ENCODE measurements at places on chromosomes 16 and 17.

DNA sequence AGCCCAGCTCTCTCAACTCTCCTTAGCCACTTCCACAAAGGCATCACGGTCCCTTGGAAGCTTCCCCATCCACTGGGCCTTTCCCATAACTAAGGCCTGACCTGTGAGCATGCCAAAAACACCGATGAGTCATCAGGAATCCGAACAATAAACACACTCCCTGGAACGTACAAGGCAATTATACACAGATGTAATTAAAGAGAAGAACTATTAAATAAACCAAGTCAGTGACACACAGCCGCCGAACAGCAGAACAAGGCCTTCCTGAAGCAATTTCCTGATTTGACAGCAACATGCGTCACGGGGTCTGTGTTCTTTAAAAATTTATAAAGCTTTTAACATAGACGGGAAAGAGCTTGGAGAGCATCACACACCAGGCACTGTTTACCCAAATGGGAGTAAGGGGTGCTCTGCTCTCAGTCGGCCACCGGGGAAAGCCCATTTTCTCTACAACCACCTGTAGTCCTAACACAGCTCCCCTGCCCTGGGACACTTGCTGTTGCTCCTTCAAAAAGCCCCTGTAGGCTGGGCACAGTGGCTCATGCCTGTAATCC is 29.4 kb downstream of the COG7 start:
- peak; percentile 78 for DNase-seq

GRCh38 chr17:65027305-65027704 is 29.2 kb downstream of the GNA13 start:
- DNase-seq: no peak

DNA sequence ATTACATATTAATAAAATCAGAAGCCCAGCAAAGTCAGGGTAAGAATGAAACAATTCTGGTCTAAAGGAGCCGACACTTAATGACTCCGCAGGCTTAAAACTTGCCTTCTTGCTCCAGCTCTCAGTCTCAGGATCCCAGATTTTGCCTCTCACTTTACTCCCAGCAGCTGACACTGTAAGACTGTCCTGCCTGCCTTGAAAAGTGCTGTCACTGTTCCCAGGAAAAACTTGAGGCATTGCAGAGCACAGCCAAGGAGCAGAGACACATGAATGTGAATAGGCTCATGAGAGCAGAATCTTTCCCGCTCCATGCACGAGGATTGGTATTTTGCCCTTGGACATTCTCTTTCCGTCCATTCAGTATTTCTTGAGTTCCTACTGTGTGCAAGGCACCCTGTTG is 457.6 kb upstream of the ZFHX3 start:
- no peak for DNase-seq

GRCh38 chr17:10772425-10773380 is 31.2 kb downstream of the TMEM238L start:
- no peak for DNase-seq

- peak; percentile 99 for DNase-seq
Observed at GRCh38 chr17:38538906-38539305, 66.8 kb downstream of the SRCIN1 start.

- DNase-seq: no peak
Observed at GRCh38 chr16:20984019-20984418, 83.4 kb downstream of the LYRM1 start.

GRCh38 chr16:70706948-70707465 is 21.2 kb upstream of the MTSS2 start:
- DNase-seq: no peak

GRCh38 chr16:69217433-69217832 is 30.5 kb downstream of the SNTB2 start:
- DNase-seq: no peak

- DNase-seq: no peak
Observed at GRCh38 chr17:15409721-15410250, 57.6 kb downstream of the CDRT4 start.

- DNase-seq: no peak
Observed at GRCh38 chr17:360092-360750, 7.6 kb upstream of the RPH3AL start.

DNA sequence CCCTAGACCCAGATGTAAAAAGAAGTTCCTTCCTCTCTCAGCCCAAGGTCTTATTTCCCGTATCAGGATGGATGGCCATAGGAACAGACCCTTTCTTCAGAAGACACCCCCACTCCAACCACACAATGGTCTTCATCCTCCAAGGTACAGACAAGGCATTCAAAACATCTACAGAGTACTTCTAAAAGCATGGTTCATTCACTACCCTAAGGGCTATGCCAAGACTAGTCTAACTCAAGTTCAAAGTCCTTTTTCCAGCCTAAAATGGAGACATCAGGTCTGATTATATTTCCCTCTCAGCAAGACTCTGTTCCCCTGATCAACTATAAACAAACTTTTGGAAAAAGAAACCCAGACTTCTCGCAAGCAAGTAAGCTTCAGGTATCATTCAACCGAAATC is 388.9 kb downstream of the NPIPA8 start:
- no peak for DNase-seq

GRCh38 chr16:57179215-57179828 is 6.5 kb downstream of the PSME3IP1 start:
- no peak for DNase-seq

DNA sequence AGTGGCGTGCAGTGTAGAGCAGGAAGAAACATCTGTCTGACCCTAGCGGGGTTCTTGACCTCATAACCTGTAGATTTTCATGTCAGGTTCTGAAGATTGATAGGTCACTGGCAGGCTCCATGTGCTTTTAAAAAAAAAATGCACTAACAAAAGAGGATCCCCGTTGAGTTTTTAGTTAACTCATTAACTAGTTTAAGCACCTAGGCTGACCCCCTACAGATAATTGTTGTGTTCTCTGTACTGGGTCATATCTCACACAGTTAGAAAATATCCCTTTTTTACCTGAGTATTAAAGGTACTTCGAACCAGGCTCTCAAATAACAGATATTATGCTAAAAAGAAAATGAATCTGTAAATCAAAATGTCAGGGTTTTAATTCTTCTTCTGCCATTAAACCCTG is 676.6 kb downstream of the CDH11 start:
- peak; percentile 5 for DNase-seq

GRCh38 chr16:85447693-85448313 is 165.3 kb upstream of the GSE1 start:
- DNase-seq: no peak

DNA sequence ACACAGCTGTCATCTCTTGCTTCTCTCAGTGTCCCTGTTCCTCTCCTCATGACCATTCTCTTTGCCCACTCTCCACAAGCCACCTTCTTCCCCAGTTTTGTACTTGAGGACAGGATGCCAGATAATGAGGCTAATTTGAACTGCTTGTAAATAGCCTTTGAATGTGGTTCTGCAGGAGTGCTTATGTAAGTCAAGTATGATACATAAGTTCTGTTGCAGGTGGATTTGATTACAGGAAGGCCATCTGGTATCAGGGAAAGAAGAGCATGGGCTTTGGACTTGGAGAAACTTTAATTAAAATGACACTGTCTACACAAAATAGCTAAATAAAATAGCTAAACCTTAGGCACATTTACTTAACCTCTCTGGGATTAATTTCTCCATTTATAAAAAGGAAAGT is 120.2 kb upstream of the HLF start:
- no peak for DNase-seq

GRCh38 chr17:45575126-45575885 is 84.8 kb upstream of the PLEKHM1 start:
- no peak for DNase-seq

GRCh38 chr16:14015033-14015432 is 56.1 kb upstream of the MRTFB start:
- DNase-seq: no peak

GRCh38 chr16:10942352-10943063 is at the start of gene DEXI:
TSS of gene DEXI (minus strand) at chr16:10942468. CDS start at chr16:10942005, 463 bp downstream.
- DNase-seq: peak; percentile 92

DNA sequence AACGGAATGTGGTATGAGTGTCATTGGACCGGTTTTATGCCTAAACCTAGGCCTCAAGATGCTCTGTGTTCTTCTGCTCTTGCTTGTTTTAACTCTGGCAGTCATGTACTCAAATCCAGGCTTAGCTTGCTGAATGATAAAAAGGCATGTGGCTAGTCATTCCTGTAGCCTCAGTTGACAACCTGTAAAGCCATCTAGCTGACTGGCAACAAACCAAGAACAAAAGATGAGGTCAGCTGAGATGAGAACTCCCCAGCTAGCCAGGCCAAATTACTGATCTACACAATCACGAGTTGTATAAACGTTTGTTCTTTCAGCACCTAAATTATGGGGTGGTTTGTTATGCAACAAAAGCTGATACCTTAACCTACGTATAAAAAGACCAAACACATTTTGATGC is 1406.0 kb upstream of the CDH8 start:
- peak; percentile 29 for DNase-seq

- no peak for DNase-seq
Observed at GRCh38 chr16:58037365-58038057, 12.0 kb downstream of the MMP15 start.

DNA sequence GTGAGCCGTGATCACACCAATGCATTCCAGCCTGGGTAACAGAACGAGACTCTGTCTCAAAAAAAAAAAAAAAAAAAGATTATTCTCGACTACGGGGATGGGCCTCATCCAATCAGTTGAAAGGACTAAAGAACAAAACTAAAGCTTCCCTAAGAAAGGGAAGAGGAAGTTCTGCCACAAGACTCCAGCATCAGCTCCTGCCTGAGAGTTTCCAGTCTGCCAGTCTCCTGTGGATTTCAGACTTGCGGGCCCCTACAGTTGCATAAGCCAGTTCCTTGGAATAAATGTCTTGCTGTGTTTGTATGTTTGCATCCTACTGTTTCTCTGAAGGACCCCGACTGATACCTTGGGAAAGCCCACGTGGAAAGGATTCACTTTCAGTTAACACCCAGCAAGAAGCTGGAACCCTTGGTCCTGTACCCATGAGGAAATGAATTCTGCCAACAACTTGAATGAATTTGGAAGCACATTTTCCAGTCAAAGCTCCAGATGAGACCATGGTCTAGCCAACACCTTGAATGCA is 26.3 kb upstream of the FZD2 start:
- DNase-seq: no peak

DNA sequence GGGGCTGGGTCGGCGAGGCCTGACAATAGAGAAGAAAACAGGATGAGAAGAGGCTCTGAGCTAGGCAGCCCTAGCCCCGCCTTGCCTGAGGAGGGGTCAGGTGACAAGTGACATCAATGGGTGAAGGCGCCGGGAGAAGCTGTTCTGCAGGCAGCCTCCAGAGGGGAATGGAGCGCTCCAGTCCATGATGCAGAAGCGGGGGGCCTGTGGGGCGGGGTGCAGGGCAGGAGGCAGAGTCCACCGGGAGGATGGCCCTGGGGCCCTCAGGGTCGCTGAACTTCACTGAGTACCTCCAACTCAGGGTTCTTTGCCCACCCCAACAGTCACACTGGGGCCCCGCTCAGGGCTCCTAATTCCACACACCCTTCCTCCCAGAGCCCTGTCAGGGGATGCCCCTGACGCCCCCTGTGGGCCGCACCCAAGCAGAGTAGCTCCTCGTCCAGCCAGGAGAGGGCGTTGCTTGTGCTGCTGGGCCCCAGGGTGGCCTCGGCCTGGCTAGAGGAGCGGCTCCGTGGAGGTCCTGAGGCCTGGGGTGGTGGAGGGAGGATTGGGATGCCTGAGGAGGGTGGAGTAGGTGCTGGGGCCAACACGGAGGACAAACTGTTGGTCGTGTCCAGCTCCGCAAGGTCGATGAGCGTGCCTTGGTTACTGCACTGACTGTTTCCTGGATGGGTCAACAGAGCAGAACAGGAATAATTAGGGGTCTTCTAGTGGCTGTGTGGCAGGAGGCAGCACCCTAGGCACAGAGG is 20.8 kb downstream of the GGA3 start:
- no peak for DNase-seq

- DNase-seq: no peak
Observed at GRCh38 chr17:56648806-56649205, 55.3 kb downstream of the NOG start.

DNA sequence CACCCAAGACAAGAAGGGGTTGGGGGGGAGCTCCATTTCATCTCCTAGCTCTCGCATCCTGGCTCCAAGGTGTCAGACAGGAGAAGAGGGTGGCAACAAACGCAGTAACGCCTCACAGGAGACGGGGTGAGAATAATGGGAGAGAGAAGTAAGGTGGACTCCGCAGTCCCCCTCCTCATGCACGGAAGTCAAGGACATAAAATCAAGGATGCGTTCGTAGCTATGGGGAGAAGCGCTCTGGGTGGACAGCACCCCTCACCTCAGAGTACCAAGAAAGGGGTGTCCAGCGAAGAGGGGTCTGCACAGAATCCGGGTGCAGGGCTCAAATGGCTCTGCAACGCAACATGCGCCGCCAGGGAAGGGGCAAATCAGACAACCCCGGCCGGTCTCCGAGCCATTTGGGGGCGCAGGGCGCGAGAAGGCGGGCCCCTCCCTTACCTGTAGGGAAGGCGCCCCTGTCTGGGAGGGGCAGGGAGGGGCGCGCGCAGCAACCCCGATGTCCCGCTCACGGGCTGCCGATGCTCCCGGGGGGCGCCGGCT is 555 bp downstream of the HDAC5 start:
- DNase-seq: no peak

GRCh38 chr17:48628649-48629410 is 2.7 kb upstream of the HOXB9 start:
- DNase-seq: no peak

DNA sequence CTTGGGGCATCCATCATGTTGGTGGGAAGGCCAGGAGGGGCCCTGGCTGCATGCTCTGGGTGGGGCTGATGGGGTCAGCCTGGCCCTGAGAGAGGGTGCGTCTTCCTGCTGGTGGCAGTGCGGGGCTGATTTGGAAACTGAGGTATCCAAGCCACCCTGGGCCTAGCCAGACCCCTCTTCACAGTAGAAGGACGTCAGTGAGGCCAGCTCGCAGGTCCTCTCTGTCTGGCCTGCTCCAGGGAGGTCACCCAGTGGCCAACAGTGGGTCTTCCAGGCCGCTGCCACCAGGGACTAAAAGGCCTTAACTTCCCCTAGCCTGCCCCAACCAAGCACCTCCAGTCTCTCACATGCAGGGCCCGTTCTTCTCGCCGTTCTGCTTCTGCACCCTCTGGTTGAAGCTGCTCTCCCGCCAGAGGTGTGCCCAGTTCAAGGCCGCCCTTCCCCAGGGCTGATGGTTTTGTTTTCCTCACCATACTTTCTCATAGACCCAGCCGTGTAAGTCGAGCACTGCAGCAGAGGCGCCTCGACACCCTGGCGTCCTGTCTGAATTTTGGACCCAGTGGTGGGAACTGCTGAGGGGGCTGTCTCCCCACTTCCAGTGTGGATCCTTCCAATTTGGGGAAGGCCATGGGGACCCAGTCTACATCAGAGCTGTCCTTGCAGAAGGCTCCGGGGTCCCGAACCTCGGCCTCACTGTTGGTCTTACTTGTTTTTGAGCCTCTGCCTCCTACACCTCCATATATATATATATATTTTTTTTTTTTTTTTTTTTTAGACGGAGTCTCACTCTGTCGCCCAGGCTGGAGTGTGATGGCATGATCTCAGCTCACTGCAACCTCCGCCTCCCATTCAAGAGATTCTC is 42.9 kb upstream of the CDC42EP4 start:
- no peak for DNase-seq

GRCh38 chr17:75979705-75980187 is 706 bp downstream of the TEN1 start:
- DNase-seq: no peak

DNA sequence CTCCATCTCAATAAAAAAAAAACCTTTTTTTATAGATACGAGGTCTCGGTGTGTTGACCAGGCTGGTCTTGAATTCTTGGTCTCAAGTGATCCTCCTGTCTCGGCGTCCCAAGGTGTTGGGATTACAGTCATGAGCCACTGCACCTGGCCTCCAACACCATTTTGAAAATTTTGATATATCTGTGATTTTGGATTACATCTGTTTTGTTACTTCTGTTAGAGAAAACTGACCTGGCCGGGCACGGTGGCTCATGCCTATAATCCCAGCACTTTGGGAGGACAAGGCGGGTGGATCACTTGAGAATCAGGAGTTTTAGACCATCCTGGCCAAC is 18.6 kb downstream of the RMI2 start:
- no peak for DNase-seq

GRCh38 chr17:3600529-3601205 is 8.5 kb downstream of the TRPV1 start:
- DNase-seq: no peak

Measured in NCI-H2081 (cell line).